Activated CD4-positive, alpha-beta T cell treated with anti-CD3 and anti-CD28 coated beads, Interleukin-2, amount 10 ng/mL, durations not matched to agents 7 days and 5 days (primary cell): ENCODE measurements at places on chromosomes 5 and 9. TPM values are rescaled to one million over a fixed set of nuclear protein-coding genes. Genes with fewer than 3 reads are reported as not detected.
A peak's percentile ranks its signal among the peaks of the same experiment; 100 is the strongest.

GRCh38 chr5:148372166-148372725 lies 11.5 kb upstream of the FBXO38 start:
- no peak overlapping the region for H3K27ac ChIP-seq
- H3K27me3 ChIP-seq: no peaks in the 10 kb centered on the region
- no peaks in the 10 kb centered on the region for H3K4me1 ChIP-seq
- no peak overlapping the region for H3K4me3 ChIP-seq

CYLC2 gene
- total RNA-seq: not detected

DNA sequence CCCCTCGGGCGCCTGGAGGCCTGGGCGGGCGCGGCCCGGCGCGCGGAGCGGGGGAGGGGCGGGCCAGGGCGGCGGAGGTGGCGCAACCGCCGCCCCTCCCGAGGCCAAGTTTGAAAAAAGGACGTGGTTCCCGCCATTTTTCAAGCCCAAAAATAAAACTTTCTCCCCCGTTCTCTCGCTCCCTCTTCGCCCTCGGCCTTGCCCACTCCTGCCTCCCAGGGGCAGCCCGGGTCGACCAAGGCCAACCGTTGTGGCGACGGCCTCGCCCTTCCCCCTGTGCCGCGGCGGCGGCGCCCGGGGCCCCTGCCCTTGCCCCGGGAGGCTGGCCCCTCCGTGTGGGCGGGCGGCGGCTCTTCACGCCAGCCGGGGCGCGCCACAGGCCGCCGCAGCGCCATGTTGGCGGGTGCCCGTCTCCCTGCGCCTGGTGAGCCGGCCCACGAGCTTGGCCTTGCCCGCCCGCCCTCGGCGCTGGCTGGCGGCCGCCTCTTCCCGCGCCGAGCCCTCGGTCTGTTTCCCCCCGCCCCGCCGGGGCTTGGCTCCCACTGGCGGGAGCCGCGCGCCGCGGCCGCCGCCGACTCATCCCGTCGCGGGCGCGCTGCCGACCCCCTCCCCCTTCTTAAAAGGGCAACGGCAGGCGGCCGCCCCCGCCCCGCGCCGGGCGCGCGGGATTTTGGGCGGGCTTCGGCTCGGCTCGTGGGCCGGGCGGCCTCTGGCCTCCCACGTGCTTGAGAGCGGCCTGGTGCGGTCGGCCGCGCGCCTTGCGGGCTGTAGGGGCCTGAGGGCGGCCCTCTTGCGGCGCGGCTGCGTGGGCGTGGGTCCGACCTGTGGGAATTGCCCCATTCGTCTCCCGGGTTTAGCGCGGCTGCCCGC lies 1.3 kb downstream of the ANP32B start:
- H3K27ac ChIP-seq: peak overlapping the region; percentile 84
- peaks cover 62% of the 10 kb centered on the region for H3K4me1 ChIP-seq
- no peaks in the 10 kb centered on the region for H3K27me3 ChIP-seq

- H3K36me3 ChIP-seq: no peaks in the 10 kb centered on the region
- no peak overlapping the region for H3K4me3 ChIP-seq
- no peaks in the 10 kb centered on the region for H3K4me1 ChIP-seq
- no peak for DNase-seq
- H3K27me3 ChIP-seq: no peaks in the 10 kb centered on the region
Measured at GRCh38 chr5:1413211-1413610, 32.0 kb downstream of the SLC6A3 start.

DNA sequence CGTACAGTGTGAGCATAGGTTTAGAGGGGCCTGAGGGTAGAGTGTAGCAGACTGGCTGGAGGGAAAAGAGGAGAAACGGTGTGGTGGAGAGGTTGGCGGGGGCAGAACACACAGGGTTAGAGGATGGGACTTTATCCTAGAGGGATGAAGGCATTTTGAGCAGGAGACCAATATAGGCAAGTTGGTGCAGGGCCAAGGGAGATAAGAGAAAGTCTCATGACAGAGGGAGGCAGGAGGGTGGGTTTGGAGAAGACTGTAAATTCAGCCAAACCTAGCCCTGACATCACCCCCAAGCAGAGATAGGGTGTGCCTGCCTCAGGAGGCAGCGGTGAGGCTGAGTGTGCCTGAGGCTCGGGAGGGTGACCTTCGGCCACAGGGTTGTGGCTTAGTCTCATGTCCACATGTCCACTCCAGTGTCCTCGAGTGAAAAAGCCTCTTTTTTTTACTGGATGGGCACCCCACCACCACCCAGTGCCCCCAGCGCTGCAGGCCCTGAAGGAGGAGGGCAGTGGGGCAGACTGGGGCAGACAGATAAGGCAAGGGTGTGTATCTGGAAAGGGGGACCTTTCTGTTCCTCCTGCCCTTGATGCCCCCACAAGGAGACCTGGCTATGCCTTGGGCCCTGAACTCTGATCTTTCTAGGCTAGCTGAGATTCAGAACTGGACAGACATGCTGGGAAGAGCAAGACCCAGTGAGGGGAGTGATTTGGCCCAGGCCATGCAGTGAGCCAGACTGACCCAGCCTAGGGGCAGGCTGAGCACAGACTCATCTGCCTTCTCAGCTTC lies 108.7 kb downstream of the RGS3 start:
- no peaks in the 10 kb centered on the region for H3K36me3 ChIP-seq
- H3K27ac ChIP-seq: no peak overlapping the region
- peaks cover 20% of the 10 kb centered on the region for H3K4me1 ChIP-seq
- no peaks in the 10 kb centered on the region for H3K27me3 ChIP-seq

- H3K27ac ChIP-seq: no peak overlapping the region
- no peaks in the 10 kb centered on the region for H3K27me3 ChIP-seq
- no peak overlapping the region for H3K4me3 ChIP-seq
- H3K36me3 ChIP-seq: no peaks in the 10 kb centered on the region
Measured at GRCh38 chr5:32628049-32628844, 42.9 kb downstream of the SUB1 start.

NTNG2 gene
- total RNA-seq: 5.4 TPM

- no peaks in the 10 kb centered on the region for H3K27me3 ChIP-seq
- H3K27ac ChIP-seq: peak overlapping the region; percentile 3
Measured at GRCh38 chr9:4832786-4833579, 40.2 kb downstream of the RCL1 start.

- no peak overlapping the region for H3K27ac ChIP-seq
- no peaks in the 10 kb centered on the region for H3K27me3 ChIP-seq
- no peaks in the 10 kb centered on the region for H3K36me3 ChIP-seq
- H3K4me1 ChIP-seq: no peaks in the 10 kb centered on the region
Measured at GRCh38 chr9:108549184-108549583, 306.6 kb downstream of the ACTL7B start.

GRCh38 chr9:19173598-19174125 lies 46.4 kb upstream of the PLIN2 start:
- no peak for DNase-seq
- no peaks in the 10 kb centered on the region for H3K27me3 ChIP-seq
- no peak overlapping the region for H3K27ac ChIP-seq
- no peak overlapping the region for H3K4me3 ChIP-seq
